ENCODE measurements at places on chromosomes 4 and X.

GRCh38 chr4:55884851-55885219 is 31.4 kb downstream of the EXOC1 start:
- no peak for DNase-seq

DNA sequence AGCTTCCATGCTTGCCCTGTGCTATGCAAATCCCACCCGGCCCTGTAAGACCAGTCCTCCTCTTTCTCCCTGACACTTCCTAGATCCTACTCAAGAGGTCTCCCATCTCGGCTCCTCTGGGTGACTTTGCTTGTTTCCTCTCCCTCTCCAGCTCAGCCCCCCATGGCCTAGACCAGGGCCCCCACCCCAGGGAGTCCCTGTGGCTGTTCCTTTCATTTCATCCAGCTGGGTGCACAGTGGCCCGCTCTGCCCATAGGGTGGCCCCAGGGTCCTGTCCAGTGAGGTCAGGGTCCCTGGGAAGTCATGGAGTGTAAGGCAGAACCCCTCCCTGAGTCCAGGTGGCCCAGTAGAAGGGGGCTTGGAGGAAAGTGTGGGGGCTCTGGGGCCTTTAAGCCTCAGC is 52.3 kb upstream of the NKX1-1 start:
- DNase-seq, result peak; percentile 49

DNA sequence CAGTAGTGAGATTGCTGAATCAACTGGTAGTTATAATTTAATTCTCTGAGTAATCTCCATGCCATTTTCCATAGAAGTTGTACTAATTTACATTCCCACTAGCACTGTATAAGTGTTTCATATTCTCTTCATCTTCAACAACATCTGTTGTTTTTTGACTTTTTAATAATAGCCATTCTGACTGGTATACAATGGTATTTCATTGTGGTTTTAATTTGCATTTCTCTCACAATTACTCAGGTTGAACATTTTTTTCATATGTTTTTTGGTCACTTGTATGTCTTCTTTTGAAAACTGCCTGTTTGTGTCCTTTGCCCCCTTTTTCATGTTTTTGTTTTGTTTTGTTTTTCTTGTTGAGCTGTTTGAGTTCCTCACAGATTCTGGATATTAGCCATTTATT is 880.2 kb downstream of the RAPGEF2 start:
- no peak for DNase-seq

GRCh38 chrX:72666451-72666850 is 47.7 kb downstream of the PHKA1 start:
- DNase-seq, result no peak

GRCh38 chr4:169271692-169272007 is 894 bp upstream of the SH3RF1 start:
- no peak for DNase-seq

- no peak for DNase-seq
These were observed 14.5 kb downstream of the IQSEC2 start for GRCh38 chrX:53266914-53267313.

GRCh38 chr4:168847771-168848502 is 162.1 kb downstream of the CBR4 start:
- no peak for DNase-seq

GRCh38 chr4:108352664-108353308 is 184.1 kb upstream of the LEF1 start:
- DNase-seq, result no peak

DNA sequence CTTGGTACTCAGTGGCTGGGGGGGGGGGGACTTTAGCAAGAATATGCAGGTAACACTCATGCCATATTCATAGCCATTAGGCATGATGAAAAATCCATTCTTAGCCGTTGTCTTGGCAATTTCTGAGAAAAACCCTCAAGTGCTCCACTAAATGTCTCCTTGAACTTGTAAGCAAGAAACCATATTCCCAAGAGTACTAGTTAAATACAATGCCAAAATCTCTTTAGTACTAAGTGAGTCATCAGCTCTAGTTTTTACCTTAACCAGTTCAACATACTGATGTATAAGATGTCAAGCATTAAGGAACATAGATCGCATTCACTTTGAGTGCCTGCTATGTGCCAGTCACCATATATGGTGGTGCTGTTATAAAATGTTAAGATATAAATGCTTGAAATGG is 27.5 kb downstream of the UBE2D3 start:
- DNase-seq, result peak; percentile 6

Measured in osteoblast (primary cell).